ENCODE measurements at places on chromosomes 11 and 22.

DNA sequence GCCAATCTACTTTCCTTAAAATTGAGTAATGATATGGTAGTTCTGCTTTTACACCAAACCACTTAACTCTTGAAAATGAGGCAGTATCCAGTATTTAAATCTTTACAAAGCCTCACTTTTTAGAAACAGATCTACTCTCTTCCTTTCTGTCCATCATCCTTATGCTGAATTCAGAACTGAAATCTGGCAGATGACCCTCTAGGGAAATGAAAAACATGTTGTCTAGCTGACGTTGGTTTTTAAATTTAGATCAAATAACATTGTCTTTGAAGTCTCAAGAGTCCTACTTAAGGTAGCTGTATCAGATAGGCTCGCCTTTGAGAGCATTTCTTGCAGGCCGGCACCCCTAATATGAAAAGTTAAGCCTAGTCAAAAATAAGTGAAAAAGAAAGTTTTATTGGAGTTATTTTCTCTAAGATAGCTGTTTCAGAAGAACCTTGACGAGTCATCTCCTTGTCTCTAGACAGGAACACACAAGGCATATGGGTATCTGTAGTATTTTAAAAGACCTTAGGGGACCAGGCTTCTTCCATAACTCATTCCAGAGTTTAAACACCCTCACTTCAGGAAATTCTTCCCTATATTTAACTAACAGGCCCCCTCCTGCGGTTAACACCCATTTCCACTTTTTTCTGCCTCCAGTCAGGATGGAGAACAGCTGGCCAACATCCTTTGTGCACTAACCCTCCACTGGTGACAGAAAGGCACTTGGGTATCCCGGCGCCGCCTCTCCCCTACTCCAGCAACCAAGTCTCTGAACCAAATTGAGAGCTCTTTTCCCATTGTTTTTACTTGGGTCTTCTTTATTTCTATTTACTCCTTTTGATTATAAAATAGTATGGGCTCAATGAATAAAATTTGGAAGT lies 81.2 kb downstream of the WNT11 start:
- DNase-seq = no peak

GRCh38 chr11:32198053-32198452 lies 107.2 kb downstream of the RCN1 start:
- no peak for DNase-seq

GRCh38 chr11:20192641-20193040 lies 32.4 kb upstream of the DBX1 start:
- no peak for DNase-seq

DNA sequence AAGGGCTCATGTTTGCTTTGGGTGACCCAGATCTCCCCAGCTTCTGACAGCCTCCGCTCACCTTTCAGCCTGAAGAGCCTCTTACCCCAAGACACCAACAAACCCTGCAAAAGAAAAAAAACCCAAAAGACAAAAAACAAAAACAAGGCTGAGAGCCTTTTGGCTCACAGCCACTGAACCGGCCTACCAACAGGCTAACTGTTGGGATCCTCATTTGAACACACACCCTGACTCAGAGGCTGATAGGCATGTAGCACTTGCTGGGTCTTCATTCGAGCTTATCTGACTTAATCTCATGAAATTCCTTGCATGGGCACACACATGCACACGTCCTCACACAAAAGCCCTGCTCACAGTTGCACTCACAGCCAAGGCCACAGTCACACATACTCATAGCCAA lies 22.9 kb upstream of the TSKU start:
- no peak for DNase-seq

DNA sequence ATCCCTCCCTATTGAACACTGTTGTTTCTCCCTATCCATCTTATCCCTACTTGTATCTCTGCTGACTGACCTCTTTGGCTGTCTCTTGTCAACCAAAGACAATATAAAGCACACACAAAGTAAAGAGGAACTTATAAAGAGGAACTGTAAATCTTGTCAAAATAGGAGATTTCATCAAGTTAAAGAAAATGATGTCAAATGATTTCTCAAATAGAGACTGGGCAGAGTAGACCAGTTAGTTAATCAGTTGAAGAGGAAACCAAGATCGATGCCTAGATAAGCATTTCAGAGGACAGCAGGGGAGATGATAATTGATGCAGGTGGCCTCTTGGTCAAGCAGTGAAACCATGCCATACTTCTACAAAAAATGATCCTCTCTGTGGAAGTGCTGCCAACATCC lies 22.7 kb downstream of the KCNQ1OT1 start:
- DNase-seq = no peak

- DNase-seq = no peak
These were observed 2.1 kb downstream of the ROBO4 start for GRCh38 chr11:124895471-124895971.

- DNase-seq = no peak
These were observed 39.8 kb downstream of the GAB4 start for GRCh38 chr22:16968218-16968595.

- DNase-seq = no peak
These were observed 10.5 kb downstream of the NUMA1 start for GRCh38 chr11:72069787-72070251.

DNA sequence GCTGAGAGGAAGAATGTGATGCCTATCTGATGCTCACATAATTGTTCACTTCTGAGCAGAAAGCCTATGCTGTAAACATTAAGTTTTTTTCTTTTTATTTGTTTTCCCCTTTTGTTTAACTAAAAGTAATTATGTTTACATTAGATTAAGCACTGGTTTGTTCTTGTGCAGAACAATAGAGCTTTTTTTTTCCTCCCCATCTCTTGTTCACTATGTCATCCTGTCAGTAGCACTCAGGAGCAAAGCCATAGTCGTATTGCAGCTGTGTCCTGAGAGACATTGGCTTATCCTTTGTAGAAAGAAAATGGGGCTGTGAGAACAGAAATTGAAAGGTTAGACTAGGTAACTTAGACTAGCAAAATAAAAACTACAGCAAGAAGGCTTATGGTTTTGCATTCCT lies 301.8 kb upstream of the RAG2 start:
- DNase-seq = no peak

GRCh38 chr22:45756558-45756957 lies 84.9 kb downstream of the ATXN10 start:
- DNase-seq = no peak

- DNase-seq = peak; percentile 60
These were observed 41.1 kb downstream of the UBASH3B start for GRCh38 chr11:122696662-122697061.

DNA sequence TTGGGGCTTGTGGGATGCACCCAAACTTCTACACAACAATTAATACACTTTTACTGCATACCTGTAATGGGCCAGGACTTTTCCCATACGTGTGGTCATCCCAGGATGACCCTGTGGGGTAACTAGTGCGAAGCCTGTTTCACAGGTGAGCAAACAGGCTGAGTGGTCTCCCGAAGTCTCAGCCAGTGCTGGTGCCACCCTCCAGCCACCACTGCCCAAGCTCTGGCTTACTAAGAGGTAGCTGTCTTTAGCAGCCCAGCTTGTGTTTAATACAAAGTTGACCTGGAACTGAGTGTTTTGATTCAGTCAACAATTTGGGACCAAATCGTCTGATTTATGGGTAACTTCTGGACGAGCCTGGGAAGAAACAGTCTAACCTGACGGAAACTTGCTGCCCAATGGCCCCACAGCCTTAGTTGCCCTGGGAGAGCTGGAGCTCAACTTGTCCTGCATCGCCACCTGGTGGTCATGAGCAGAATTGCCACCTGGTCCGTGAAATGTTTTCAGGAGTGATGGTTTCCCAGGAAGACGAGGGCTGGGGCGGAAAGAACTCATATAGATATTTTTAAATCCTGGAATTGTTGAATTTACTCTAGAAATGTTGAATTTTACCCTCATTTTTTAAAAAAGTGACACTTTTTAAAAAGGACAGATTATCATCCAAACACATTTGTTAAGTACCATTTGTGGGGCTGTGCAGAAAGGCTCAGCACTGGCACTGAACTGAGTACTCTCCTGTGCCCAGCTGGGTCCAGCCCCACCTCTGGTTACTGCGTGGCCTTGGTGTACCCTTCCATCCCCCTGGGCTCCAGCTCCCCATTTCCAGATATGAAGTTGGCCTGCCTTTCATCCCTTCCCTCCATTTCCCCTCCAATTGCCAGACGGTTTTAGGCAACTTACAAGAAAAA lies 95.5 kb upstream of the PARVA start:
- DNase-seq = peak; percentile 43

DNA sequence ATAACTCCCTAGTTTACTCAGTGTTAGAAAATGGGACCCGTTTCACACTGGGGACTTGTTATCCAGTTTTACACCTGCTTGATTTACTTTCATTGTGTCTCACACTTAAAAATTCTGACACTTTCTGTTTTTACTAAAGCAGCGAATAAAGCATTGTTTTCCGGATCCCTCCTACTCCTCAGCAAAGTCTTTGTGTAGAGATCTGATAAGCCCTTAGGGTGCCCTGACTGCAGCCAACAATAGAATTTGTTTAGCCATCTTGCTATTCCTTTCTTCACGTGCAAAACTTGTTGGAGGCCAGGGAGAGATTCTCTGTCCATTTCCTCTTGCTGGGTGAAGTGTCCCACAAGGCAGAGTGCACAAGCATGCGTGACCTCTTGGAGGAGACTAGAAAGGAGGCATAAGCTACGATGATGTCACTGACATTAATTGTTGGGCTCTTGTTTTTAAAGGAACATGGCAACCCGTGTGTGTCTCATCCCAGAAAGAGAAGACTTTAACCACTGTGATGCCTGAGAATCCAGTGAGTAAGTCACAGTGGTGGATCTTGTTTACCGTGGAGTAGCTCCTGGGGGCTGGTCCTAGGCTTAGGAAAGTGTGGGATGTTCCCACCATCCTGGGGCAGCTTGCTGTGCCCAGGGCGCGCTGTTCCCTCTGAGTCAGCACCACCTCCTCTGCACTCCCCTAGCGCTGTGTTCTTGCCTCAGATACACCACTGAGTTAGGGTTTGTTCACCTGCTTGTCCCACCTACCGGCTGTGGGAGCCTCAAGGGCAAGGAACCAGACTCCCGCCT lies 27.7 kb downstream of the MICAL2 start:
- no peak for DNase-seq

DNA sequence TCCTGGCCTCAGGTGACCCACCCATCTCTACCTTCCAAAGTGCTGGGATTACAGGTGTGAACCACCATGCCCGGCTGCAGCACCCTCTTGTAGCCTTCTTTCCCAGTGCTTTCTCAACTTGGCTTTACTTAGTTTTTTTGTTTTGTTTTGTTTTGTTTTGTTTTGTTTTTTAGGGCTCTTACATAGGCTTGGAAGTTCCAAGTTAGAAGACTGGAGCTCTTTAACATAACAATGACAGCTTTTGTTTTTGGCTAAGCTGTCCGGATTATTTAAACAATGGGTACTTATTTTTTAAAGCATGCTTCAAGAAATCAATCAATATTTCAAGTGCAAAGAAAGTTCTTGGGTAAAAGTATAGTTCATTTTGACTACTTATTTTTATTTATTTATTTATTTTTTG lies 25.9 kb downstream of the KMT2A start:
- no peak for DNase-seq

- no peak for DNase-seq
These were observed 34.7 kb downstream of the CHRDL2 start for GRCh38 chr11:74696500-74696899.

DNA sequence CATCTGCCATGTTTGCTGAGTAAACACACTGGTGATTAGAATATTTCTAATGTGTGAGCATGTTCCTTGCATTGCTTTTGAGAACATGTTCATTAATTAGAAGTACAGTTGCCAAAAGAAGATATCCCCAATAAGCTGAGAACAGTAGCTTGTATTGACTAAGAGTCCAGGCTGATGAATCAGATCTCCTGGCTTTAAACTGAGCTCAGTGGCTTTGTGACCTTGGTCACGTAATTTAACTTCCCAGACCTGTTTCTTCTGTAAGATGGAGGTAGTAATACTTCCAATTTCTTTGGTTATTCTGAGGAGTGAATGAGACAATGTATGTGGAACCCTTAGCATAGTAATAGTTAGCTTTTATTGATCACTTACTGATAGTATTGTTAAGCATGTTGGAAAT lies 61.9 kb downstream of the CYB5R2 start:
- no peak for DNase-seq

GRCh38 chr22:17772958-17773605 lies 1.2 kb downstream of the BID start:
- DNase-seq = no peak

Measured in T-helper 2 cell (primary cell).